NCI-H446 treated with DMSO at 0.1 percent for 48 hours (cell line): ENCODE measurements at places on chromosomes 4 and X.

- no peak for DNase-seq
Observed at GRCh38 chrX:98380106-98380505, 1496.4 kb downstream of the RPA4 start.

DNA sequence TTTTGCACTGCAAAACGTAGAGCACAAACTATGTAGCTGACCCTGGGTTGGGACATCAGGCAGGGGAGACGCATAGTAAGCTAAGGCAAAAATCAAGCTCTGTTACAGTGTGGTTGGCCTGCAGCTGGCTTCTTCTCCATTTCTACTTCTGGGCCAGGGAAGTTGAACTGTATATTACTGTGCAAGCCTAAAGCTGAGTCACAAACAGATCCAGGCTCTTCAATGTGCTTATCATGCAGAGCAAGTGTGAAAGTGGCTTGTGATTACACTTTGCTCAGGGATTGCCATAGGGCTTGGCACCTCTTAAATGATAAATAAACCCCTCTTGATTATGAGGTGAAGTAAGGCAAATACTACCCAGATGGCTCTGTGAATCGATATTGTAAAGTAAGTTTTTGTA is 40.5 kb downstream of the CLDN34 start:
- no peak for DNase-seq

DNA sequence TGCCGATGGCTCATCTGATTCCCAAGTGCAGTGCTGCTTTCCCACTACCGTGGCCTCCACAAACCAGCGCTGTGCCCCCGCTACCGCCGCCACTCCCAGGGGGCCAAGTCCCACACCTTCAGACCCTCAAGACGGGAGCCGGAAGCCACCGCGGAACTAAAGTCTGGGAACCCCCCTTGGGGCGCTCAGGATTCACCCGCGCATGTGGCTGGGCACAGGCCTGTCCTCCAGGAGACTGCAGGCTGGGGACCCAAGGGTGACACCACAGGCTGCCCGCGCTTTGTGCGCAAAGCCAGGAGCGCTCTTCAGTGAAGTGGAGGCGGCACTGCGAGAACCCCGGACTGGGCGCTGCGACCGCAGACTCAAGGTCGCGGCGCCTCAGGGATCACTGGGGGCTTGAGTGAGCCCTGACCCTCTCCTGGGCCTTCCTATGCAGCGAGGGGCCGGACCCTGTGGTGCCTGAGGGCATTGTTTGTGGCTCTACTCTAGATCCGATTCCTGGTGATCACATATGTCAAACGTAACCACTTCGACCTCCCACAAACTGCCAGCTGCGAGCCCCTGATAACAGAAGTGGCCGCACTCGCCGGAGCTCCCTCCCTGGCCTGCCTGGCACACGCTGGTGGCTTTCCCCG is 20.4 kb upstream of the TBC1D14 start:
- DNase-seq: no peak

DNA sequence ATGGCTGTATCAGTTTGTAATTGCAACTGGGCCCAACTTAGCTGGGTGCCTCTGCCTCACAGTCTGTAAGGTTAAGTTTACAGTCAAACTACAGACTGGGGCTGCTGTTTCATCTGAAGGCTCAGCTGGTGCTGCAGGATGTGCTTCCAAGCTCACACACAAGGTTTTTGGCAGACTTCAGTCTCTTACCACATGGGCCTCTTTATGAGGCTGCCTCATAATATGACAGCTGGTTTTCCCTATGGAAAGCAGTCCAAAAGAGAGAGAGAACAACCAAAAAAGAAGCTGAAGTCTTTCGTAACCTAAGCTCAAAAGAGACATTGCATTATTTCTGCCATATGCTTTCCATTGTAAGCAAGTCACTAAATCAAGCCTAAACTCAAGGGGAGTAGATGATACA is 271.7 kb downstream of the DCTD start:
- DNase-seq: no peak

DNA sequence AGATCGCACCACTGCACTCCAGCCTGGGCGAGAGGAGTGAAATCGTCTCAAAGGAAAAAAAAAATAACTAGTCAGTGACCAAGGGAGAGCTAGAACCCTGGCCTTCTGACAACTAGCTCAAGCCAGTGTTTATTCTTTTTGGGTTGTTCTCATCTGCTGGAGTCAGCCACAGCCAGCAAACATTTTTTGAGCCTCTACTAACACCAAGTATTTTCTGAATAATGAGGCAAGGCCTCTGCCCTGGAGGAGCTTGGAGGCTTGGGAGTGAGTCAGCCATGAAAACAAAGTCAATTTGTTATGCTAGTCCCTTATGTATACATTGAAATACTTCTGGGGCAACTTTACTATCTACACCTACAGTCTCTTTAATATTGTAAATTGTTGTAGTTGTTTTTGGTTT is 46.5 kb downstream of the TMA16 start:
- DNase-seq: no peak

DNA sequence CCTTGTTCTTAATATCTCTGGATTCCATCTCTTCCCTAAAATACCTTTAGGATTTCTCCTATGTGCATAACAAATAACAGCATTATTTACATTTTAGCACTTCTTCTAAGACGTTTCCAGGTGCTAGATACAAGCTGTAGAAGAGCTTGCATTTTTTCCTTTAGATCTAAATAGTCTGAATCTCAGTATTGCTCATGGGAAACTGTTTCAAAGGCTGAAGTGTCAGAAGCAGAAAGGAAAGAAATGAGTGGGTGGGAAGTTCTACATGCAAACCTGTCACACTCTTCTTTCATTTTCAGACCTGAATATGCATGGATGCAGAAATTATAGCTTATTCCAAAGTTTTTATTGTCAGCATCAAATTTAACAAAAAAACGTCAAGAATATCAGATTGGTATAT is 41.8 kb downstream of the FGF13 start:
- DNase-seq: no peak
